Naive thymus-derived CD4-positive, alpha-beta T cell (primary cell): ENCODE measurements at places on chromosomes 7 and 10. TPM values are rescaled to one million over a fixed set of nuclear protein-coding genes. Genes with fewer than 3 reads are reported as not detected.

The CLEC2L gene
- total RNA-seq, result not detected in 2 replicates

The OR6V1 gene
- total RNA-seq, result not detected in 2 replicates

The HGF gene
- 1.4 TPM for total RNA-seq

The NSUN6 gene
- 21.9 TPM for total RNA-seq

The NPY4R gene
- not detected for total RNA-seq
